ENCODE measurements at places on chromosomes 16 and 17.

DNA sequence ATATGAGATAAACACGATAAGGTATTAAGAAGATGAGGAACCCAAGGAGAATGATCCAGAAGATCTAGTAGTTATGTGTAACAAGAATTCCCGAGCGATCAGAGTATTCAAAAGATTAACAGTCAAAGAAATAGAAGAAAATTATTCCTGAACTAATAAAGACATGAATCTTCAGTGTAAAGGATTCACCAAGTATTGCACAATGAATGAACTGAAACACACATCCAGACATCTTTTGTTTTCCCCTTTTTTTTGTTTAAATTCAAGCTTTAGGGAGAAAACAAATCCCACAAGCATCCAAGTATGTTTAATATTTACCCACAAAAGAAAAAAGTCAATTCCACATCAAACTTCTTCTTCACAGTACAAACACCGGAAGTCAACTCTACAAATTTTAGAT lies 23.7 kb upstream of the MYOCD start:
- DNase-seq = no peak

GRCh38 chr17:80254396-80255251 lies 6.0 kb upstream of the RNF213 start:
- DNase-seq = peak; percentile 98

DNA sequence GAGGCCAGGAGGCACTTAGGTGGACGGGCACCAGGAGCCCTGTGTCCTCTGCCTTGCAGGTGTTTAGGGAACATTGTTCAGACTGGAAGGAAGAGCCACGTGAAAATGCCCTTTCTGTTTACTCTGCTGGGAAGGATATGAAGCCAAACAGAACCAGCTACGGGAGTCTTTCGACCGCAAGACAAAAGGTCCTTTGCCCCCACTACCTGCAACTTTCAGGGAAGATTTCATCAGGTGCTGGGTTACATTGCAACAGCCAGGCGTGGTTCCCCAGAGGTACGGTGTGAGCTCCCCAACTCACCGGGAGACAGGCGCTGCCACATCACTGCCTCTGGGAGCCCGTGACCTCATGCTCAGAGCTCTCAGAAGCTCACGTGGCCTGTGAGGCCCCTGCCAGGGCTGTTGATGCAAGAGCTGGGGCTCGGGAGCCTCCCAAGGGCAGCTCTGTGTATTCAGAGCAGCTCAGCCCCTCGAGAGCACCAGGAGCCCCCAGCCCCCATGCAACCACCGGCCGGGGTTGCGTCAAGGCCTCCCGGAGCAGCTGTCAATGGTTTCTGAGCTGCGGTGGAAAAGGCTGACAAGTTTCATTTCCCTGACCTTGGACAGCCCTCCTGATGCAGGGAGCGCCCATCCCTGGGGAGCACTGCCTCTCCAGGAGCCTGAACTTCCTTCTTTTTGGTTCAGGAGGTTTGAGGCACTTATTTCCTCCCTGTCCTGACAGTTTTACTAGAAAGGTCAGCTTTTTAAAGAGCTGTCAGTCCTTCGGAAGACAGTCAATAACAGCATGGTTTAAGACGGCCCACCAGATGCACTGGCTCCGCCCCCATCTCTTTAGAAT lies 42.1 kb downstream of the TBC1D16 start:
- peak; percentile 89 for DNase-seq

- DNase-seq = no peak
Measured at GRCh38 chr17:17633310-17633709, 41.8 kb upstream of the PEMT start.

DNA sequence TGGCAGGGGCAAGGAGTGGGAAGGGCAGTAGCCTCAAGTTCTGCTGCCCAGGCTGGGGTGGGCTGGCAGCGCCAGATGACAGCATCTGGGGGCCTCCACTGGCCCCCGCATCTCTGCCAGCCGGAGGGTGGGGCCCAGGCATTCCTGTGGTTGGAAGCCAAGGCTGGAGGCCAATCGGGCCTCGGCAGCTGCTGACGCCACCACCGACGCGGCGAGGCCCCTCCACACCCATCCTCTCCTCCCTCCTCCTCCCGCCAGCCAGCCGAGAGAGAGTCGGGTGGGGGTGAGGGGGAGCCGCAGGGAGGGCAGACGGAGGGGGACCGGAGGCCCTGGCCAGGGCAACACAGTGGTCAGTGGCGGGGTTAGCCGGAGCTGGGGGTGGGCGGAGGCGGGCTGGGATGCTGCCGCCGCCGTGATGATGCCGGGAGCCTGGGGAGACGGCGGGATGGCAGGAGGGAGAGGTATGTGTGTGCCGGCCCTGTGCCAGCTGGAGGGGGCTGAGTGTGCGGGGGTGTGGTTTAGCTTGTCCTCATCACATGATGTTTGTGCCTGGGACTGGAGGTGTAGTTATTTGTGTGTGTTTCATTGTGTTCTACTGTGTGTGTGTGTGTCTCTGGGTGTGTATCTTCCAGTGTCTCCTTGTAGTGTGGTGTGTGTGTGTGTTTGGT lies 36.6 kb downstream of the ARHGAP23 start:
- DNase-seq = peak; percentile 96

- no peak for DNase-seq
Measured at GRCh38 chr17:8117367-8117979, 841 bp downstream of the ALOXE3 start.

GRCh38 chr16:29825145-29826044 lies 5.1 kb downstream of the MVP start:
- peak; percentile 86 for DNase-seq

- no peak for DNase-seq
Measured at GRCh38 chr17:79485991-79486390, 124.9 kb downstream of the RBFOX3 start.

- DNase-seq = no peak
Measured at GRCh38 chr16:66605979-66606751, 1.7 kb downstream of the CMTM3 start.

DNA sequence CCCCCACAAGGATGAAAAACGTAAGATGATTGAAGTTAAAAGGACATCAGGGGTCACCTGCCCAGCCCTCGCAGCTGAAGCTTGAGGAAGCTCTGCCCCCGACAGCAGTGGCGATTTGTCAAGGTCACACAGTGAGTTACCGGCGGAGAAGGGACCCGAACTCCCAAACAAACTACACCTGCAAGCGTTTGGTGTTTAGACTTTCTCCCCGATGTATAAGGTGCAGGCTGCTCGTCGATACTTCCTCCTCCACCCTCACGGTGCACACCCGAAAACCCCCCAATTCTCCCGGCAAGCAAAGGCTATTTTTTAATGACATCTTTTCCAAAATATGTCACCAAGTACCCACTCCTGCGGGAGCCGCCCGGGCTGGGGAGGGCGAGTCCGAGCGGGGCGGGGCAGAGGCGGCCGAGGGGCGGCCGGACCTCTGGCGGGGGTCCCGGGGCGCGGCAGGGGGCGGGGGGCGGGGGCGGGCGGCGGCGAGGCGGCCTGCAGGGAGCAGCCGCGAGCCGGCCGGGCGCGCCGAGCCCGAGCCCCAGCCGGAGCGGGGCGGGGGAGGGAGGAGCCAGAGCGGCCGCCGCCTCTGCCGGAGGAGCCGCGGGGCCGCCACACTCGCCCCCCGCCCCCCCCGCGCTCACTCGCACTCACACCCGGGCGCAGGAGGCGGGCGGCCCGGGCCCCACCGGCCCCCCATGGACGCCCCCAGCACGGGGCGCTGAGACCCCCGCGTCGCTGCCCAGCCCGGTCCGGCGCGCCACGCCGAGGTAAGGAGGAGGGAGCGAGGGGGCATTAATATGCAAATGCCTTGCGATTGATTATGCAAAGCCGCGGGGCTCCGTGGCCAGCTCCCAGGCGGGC lies at the start of gene THRA:
Gene THRA (plus strand): TSS at position 637 of the 858 bp plus-strand sequence. CDS start 11,524 bp downstream, outside the sequence.
- peak; percentile 63 for DNase-seq

DNA sequence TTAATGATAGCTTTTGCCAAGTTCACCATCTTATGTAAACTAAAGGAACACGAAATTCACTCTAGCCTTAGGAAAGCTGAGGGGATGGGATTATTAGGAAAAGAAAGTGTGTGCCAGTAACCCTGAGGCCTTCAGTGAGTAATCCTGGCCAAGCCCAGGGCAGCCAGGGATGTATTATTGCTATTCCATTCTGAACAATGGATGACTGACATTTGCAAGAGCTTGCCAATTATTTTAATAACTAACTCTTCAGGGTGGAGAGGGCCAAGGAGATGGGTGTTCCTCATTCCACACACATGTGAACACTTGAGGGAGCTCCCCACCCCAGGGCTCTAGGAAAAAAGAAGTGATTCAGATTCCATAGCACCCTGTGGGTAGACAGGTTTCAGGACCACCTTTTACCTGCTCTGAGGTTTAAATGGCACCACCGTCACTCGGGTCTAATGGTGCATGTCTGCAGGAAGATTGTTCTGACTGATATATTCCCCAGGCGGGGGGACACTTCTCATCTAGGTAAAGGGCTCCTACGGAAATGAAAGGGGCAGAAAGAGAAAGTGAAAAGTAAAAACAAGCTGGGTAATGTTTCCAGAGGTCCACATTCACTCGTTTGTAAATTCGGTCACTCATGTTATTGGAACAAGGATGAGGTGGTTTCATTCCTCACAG lies 41.5 kb downstream of the TK2 start:
- peak; percentile 81 for DNase-seq

GRCh38 chr17:67558740-67559380 lies 158.9 kb upstream of the NOL11 start:
- DNase-seq = no peak

GRCh38 chr16:17777408-17777863 lies 306.7 kb upstream of the XYLT1 start:
- peak; percentile 83 for DNase-seq

- no peak for DNase-seq
Measured at GRCh38 chr17:82188001-82188961, 24.4 kb downstream of the CCDC57 start.

- no peak for DNase-seq
Measured at GRCh38 chr17:77147357-77147801, 6.6 kb downstream of the SEC14L1 start.

- DNase-seq = no peak
Measured at GRCh38 chr17:1201132-1201702, 21.4 kb upstream of the ABR start.

DNA sequence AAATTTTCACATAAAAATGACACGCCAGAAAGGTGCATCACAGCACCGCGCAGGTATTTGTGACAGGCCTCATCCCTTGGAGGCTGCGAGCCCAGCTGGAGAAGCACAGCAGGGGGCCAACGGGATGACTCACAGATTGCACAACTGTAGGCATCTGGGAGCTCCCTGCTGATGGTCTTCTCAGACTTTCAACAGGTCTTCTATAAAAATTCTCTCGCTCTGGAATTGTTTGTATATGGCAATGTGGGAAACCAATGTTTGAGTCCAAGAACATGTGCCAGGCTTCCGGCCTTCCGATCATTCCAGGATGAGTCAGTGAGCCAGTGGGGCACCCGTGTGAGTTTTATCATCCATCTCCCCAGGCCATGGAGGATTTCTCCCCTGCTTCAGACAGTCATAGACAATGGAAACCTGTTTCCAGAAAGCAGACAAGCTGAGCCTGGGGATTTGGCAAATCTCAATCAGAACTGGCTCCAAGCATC lies 24.1 kb upstream of the ADORA2B start:
- peak; percentile 100 for DNase-seq

All from EH (cell line).